Melanocyte of skin (primary cell): ENCODE measurements at places on chromosomes 6 and 20. TPM values are rescaled to one million over a fixed set of nuclear protein-coding genes. Genes with fewer than 3 reads are reported as not detected.

Gene PTK6
- 0.15 and 0.33 TPM in 2 replicates for total RNA-seq

Gene GABRR1
- total RNA-seq, result not detected in 2 replicates

Gene SLPI
- not detected in 2 replicates for total RNA-seq

Gene ACTL10
- total RNA-seq, result 2.3 and 2.9 TPM in 2 replicates

Gene TMEM244
- not detected in 2 replicates for total RNA-seq

Gene VWA7
- total RNA-seq, result not detected in 2 replicates
